ENCODE measurements at places on chromosomes 12 and 14. TPM values are rescaled to one million over a fixed set of nuclear protein-coding genes. Genes with fewer than 3 reads are reported as not detected.

DEGS2 gene
- polyA plus RNA-seq, result 3.9 TPM

TAC3 gene
- polyA plus RNA-seq, result 3.9 TPM

ERBB3 gene
- polyA plus RNA-seq, result 6.1 TPM

TAS2R20 gene
- polyA plus RNA-seq, result 0.46 TPM

B4GALNT1 gene
- polyA plus RNA-seq, result 1.8 TPM

TRMT5 gene
- 27.6 TPM for polyA plus RNA-seq

CFL2 gene
- polyA plus RNA-seq, result 92.4 TPM

ABCC9 gene
- 2.1 TPM for polyA plus RNA-seq

PWP1 gene
- polyA plus RNA-seq, result 55.7 TPM

DLK1 gene
- polyA plus RNA-seq, result 45.6 TPM

MMP19 gene
- polyA plus RNA-seq, result 6.5 TPM

SPATA7 gene
- polyA plus RNA-seq, result 87.3 TPM

DGKA gene
- 40.3 TPM for polyA plus RNA-seq

KRT71 gene
- not detected for polyA plus RNA-seq

KRT83 gene
- polyA plus RNA-seq, result 0.44 TPM

- no peak for DNase-seq
Observed at GRCh38 chr12:107355004-107355565, 261.7 kb upstream of the CRY1 start.

DNA sequence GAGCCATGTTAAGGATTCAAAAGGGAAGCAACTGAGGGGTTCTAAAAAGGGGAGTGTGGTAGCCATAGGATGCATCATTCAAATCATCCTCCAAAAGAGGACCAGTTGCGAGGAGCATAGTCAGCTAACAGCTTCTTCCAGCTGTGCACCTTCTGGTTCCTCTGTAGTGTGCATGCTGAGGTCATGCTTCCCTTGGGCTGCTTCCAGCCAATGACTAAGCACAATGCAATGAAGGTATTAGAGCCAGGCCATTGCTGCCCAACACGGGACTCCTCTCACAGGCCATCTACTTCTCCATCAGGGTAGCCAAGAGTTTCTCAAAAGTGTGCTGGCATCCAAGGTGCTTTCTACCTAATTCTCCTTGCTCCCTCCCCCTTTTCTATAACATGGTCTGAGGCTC, 69.2 kb upstream of the ARID2 start:
- no peak for DNase-seq

DNA sequence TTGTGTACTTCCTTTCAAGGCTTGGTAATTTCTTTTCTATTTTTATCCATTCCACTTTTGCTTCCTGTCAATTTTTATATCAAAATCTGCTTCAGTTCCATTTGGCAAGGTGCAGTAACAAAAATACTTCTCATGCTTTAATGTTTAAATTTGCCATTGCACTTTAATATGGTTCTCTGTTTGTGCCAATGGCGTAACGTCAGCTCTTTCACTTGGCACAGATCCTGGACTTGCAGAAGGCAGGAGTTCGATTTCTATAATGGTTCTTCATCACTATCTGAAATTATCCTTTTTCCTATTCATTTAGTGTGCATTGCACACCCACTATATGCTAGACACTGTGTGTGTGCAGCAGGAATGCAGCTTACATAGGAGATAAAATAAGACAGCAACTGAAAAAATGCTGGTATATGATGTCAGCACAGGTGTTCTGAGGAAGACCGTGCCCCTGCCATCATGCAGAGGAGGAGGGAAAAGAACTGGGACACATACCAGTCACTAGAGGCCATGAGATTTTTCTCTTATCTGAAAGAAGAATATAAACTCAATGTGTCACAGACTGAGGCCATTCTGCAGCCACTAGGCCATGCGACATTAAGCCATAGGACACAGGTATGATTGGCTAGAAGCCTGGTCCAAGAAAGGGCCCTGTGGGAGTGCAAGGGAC, 298.2 kb downstream of the RPAP3 start:
- no peak for DNase-seq

DNA sequence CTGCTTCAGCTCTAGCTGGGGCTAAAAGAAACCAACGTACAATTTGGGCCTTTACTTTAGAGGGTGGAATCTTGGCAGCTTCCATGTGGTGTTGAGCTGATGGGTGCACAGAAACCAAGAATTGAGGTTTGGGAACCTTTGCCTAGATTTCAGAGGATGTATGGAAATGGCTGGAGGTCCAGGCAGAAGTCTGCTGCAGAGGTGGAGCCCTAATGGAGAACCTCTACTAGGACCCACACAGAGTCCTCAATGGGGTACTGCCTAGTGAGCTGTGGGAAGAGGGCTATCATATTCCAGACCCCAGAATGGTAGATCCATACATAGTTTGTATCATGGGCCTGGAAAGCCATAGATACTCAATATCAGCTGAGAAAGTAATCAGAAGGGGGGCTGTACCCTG, 500.4 kb upstream of the ATP2B1 start:
- DNase-seq, result no peak

GRCh38 chr12:115102450-115102849, 418.5 kb upstream of the TBX3 start:
- DNase-seq, result no peak

DNA sequence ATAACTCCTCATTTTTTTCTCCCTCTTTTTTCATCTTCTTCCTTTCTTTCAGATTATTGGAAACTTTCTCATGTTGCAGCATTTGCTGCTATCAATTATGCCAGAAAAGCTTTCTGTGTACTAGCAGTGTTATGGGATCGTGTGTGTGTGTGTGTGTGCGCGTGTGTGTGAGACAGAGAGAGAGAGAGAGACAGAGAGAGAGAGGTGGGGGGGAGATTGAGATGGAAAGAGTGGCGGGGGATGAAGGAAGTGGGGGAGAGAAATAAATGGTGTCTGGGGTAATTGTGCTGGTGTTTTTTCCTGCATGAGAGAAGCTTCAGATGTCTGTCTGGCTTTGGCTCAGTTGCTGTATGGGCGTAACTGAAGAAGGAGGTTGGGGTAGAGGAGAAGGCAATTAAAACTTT, 268.9 kb downstream of the RAD51B start:
- no peak for DNase-seq

DNA sequence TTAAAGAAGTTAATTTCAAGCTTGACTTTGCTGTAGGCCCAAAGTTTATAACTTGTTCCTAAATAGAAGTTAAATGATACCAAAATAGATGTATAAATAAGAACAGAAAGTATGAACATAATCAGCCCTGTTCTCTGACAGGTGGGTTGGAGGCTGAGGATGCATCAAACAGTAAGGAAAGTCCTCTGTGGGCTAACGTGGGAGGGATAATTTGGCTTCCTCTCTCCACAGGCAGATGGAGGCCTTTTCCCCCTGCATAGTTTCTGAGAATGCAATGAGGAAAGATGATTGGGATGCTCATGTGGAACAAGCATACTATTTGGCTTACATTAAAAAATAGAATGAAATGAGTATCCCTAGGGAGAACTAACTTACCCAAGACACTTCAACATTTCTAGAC, 56.5 kb downstream of the GARIN6 start:
- no peak for DNase-seq

DNA sequence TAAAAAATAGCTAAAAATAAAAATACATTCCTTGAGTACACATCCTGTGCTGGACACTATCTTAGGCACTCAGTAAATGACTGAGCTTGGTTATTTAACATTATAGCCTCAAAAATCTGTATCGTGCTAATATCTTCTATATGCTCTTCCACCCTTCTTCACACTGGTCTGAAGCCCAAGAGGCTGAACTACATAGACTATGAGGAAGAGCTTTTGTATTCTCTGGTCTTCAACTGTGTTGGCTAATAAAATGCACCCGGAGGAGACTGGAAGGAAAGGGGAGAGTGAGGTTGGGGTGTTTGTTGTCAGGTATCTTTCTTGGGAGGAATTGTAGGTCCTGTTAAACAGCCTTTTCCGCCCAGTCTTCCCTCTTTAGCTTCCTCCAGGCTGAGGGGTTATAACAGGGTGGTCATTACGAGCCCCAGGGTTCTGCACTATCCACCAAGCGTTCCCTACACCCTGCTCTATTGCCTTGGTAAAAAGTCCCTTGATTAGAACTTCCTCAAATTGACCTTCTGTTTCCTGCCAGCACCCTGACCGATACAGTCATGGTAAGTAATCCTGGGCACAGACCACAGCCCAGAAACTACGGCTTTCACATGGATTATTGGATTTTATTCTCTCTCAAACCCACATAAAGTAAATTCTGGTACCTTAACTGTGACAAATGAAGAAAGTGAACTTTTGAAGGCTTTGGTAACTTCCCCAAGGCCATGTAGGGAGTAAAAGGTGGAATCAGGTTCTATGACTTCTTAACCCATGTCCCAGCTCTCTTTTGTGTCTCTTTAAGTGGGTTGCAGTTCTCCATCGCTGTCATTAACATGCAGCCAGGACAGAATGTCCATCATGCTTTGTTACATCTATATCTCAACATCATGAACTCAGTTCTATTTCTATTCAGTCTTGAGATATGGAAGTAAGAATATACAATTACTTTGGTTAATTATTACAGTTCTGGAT, 71.3 kb downstream of the PTHLH start:
- DNase-seq, result no peak

- DNase-seq, result no peak
Observed at GRCh38 chr12:75852956-75853355, 178.6 kb downstream of the PHLDA1 start.

GRCh38 chr12:32083489-32083888, 23.2 kb upstream of the BICD1 start:
- no peak for DNase-seq

- DNase-seq, result no peak
Observed at GRCh38 chr12:115249671-115250278, 565.8 kb upstream of the TBX3 start.

GRCh38 chr12:989751-990660, 1.0 kb upstream of the ERC1 start:
- DNase-seq, result peak; percentile 80

GRCh38 chr12:56998316-56998715, 8.0 kb downstream of the ZBTB39 start:
- DNase-seq, result no peak

DNA sequence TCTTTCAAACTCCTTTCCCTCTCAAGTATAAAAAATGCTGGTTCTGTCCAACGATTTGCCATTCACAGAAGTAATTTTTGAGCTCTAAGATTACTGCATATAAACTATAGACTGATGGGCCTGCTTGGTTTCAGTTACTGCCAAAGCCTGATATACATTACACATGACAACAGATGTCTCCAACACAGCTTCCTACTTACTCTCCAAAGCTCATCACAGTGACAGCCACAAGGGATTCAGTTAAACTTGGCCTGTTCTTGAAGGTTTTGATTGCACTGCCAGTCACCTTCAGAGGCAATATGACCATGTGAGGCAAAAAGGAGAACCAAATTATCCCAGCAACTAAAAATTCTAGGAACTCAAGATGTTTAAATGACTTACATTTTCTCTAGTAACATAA, 30.1 kb downstream of the STXBP6 start:
- no peak for DNase-seq

- DNase-seq, result no peak
Observed at GRCh38 chr14:54465654-54466053, 23.1 kb downstream of the GMFB start.
